ENCODE measurements at places on chromosomes 2 and 18.

DNA sequence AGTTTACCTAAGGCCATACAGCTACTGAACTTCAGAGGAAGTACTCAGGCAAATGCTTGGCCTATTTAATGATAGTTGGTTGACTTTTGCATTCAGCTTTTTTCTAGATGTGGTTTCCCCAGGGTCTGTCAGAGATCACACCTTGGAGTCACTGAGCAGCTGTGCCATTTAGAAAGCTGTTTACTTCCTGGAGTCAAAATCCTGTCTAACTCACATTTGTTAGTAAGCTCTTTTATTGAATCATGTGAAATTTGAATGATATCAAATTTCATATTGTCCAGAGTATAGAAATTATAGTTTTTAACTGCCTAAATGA lies 7.6 kb upstream of the TRIB2 start:
- peak; percentile 28 for DNase-seq

DNA sequence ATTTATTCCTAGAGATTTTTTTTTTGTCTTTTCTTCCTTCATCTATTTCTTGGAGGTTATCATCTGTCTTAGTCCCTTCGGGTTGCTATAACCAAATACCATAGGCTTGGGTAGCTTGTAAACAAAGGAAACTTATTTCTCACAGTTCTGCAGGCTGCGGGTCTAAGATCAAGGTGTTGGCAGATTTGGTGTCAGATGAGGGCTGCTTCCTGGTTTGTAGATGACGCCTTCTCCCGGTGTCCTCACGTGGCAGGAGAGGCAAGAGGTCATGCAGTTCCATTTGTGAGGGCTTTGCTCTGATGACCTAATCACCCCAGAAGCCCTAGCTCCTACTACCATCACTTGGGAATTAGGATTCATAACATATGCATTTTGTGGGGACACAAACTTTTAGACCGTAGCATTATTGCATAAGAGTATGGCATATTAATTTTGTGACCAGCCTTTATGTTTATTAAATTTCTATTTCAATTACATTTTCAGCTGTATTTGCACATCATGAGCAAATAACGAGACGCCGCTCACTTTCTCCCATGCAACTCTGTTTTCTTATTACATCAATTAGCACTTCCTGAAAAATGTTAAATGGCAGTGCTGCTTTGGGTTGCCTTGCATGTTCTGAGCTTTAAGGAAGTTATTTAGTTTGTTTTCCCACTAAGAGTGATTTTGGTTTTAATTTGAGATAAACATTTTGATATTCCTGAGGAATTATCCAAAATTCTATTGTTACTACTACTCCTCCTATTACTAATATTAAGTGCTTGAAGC lies 246.4 kb upstream of the HDAC4 start:
- no peak for DNase-seq

DNA sequence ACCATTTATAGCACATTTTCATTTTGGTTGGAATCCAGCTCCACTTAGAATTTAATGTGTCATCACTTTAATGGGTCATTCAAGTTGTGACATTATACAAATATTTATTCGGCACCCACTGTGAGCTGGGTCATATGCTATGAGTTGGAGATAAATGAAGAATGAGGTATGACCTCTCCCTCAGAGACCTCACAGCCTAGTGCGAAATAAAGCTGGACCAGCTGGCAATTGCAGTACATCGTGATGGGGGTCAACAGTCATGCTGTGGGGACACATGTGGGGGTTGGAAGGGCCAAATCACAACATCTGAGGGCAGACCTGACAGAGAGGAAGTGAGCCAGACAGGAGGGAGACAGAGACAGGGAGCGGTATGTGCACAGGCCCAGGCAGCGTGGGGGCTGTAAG lies 175.4 kb downstream of the MAIP1 start:
- DNase-seq, result no peak

- no peak for DNase-seq
Measured at GRCh38 chr18:13613099-13613498, 113.3 kb downstream of the FAM210A start.

DNA sequence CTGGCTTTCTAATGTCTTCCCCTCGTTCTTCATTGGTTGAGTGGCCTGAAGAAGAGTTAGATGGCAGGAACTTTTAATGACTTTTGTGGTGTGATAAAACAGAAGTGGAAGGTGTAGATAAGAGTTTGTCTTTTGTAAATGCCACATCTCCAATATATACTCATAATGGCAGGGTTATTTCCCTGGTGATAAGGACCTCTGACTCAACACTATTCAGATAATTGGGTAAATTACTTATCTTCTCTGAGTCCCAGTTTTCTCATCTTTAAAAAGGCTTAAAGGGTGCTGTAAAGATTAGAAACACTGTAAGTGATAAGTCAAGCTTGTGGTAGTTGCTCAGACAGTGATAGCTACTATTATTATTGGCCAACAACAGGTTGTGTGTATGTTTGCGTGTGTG lies 9.5 kb downstream of the KLHL14 start:
- no peak for DNase-seq

GRCh38 chr2:215431290-215431689 lies 4.6 kb downstream of the FN1 start:
- DNase-seq, result no peak

DNA sequence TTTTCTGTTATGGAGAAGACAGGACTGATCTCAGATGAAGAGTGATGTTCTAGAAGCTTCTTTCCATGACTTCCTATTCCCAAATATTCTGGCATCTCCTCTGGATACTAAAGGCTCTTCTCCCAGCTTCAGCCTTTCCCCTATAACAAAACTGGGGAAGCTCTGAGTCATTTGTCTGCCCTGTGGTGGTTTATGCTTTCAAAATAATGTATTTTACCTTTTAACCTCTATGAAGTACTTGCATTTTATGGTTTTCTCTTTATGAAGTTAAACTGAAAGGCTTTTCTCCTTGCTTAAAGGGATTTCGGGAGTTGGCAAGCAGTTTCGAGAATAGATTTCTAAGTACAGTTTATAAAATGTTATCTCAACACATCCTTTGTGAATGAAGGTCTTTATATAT lies 104.4 kb downstream of the TANC1 start:
- no peak for DNase-seq

DNA sequence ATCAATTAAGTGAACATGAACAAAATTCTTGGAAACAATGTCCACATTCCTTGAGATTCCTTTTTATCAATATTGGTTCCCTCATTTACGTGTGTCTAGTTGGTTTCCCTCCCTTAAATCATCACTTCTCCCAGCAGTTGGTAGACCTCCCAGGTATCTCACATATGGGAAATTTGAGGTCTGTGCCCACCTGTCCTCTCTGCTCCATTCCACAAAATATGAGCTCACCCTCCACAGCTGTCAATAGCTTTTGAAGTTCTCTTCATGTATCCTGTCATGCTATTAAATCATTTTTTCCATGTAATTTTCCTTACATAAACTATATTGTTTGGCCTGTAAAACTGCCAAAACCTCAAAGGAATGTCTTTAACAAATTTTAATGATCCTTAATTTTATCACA lies 992.2 kb upstream of the ACVR2A start:
- DNase-seq, result no peak

DNA sequence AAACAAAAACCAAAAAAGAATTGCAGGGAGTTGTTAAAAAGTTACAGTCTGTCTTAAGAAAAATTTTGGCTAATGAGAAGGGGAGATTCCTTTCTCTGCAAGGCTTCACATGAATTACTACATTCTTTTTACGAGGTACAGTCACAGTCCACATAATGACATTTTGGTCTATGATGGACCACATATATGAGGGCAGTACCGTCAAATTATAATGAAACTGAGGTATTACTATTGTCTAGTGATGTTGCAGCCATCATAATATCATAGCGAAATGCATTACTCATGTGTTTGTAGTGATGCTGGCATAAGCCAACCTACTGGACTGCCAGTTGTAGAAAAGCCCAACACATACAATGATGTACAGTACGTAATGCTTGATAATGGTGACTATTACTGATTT lies 12.5 kb downstream of the SERPINB7 start:
- DNase-seq, result no peak
